GM12892 (cell line): ENCODE measurements at places on chromosomes 2 and 18.

- DNase-seq, result no peak
Observed at GRCh38 chr2:112718863-112719370, 1.9 kb upstream of the NT5DC4 start.

- peak; percentile 38 for DNase-seq
Observed at GRCh38 chr2:85326406-85327159, 1.2 kb downstream of the TGOLN2 start.

DNA sequence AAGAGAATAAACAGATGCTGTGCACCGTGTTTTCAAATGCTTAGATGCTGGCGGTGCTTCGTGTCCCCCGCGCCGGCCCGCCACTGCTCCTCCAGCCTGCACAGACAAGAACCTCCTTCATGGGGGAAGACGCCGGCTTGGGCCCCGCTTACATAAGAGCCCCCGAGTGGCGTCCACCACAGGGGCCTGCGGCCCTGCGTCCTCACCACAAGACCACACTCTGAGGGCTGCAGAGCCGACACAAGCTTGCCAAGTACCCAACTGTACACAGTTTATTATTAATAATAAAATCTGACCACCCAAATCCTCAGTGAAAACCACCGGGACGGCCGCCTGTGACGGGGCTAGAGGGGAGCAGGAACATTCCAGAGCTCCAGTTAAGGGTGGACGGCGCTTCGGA is 232.2 kb downstream of the HDAC4 start:
- no peak for DNase-seq

DNA sequence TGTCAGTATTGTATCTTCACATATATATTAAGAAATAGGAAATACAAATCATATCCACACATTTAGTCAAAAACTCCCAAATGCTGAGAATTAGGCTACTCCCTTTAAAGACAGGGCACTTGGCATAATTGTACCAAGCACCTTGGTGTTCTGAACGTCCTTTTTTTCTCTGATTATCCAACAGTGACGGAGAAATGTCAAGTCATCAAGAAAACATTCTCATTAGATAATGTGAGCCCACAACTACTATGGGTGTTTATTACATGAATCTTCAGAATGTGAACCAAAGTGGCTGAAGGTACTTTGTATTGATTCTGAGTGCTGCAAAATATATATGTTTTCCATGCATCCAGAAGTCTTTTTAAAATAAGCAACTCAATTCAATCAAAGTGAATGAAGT is 83.8 kb downstream of the PSMG2 start:
- no peak for DNase-seq

DNA sequence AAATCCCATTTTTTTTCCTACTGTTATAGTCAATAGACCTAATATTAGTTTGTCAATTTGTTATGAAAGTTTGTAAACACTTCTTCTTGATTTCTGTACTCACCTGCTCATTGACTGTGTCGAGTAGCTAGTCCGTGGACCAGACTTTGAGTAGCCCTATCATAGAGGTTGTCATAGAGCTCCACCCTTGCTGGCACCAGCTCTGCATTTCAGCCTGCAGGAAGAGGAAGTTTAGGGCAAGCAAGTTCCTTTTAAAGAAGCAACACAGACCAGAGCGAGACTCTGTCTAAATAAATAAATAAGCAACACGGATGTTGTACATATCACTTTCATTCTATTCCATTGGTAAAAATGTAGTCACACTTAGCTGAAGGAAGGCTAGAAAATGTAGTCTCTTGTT is 74.0 kb downstream of the MCFD2 start:
- DNase-seq, result no peak
